ENCODE measurements at places on chromosomes 2 and 18. TPM values are rescaled to one million over a fixed set of nuclear protein-coding genes. Genes with fewer than 3 reads are reported as not detected.
A peak's percentile ranks its signal among the peaks of the same experiment; 100 is the strongest.

DNA sequence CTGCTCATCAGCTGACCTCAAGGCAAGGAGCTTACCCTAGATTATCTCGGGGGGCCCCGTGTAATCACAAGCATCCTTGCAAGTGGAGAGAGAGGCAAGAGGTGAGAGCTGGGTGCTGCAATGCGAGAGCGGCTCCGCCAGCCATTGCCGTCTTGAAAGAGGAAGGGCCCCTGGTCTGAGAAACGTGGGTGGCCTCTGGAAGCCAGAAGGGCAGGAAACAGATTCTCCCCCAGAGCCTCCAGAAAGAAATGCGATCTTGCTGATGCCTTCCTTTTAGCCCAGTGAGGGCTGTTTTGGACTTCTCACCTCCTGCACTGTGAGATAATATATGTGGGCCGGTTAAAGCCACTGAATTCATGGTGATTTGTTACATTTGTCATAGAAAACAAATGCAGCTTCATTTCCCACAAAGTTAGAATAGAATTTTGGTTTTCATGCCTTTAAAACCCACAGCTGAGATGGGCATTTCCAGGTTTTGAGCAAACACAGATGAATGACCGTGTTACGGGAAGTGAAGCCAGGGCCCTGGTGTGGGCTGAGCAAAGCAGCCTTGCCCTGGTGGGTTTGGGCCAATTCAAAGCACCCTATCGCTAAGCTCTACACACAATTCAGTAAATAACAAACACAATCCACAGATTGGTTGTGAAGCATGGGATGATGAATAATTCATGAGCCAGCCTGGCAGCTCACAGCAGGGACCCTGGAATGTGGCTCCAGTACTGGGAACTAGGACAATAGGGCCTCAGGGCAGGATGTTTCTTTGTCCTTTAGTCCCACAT lies 319.9 kb upstream of the HS6ST1 start:
- no peak for DNase-seq

GRCh38 chr2:141137122-141137693 lies 993.6 kb downstream of the LRP1B start:
- no peak for DNase-seq

DNA sequence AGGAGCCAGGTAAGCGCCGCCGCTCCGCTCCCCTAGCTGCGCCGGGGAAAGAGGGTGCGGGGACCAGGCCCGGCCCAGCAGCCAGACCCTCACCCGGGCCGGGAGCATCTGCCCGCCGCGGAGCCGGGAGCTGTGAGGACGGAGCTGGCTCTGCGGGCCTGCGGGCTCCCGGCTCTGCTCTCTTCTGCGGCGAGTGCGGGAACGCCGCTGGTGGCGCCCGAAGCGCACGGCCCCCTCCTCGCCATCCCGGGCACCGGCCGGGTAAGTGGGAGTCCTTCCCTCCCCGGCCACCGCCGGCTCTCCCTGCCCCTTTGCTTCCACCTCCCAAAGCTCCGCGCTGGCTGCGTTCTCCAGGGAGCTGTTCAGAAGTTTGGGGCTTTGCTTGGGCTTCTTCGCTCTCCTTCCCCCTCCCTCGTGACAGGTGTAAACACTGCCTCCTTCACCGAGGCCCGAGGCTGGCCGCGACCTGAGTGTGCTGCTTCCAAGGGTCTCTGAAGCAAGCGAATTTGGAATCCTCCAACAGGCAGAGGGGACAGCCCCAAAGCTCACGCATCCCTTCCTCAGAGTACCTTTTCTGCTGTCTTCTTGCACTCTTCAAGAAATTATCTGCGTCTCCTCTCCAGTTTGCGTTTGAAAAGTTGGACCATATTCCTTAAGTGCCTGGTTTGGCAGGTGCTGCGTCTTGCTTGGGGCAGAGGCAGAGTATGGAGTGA lies 632 bp downstream of the AFTPH start:
- no peak for DNase-seq

- no peak for DNase-seq
These were observed 314.4 kb downstream of the ALK start for GRCh38 chr2:29607038-29607420.

GRCh38 chr18:50724751-50725151 lies 95.1 kb downstream of the MRO start:
- no peak for DNase-seq

DNA sequence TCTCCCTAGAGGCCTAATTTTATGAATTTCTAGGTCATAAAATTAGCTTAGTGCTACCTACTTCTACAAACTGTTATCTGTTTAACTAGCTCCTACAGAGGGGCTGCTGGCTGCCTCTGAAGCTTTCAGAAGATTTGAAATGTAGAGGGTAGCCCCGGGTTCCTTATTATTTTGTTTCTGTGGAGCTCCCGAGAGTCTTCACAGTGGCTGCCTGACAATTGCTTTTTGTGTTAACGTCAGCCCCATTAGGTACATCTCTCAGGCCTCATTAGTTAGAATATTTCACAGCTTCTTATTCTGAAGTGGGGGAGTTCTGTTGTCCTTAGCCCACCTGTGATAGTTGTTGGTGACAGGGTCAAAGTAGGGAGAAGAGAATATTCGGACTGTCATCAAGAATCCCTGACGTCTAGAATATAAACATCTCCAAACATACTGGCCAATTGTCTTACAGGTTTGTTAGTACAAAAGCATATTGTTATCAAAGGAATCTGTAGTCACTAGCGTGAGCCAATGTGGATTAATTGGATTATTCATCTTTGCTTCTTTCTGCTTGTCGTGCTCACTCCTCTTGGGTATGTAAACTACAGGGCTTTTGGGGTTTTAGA lies 77.5 kb downstream of the DIS3L2 start:
- DNase-seq = no peak

DNA sequence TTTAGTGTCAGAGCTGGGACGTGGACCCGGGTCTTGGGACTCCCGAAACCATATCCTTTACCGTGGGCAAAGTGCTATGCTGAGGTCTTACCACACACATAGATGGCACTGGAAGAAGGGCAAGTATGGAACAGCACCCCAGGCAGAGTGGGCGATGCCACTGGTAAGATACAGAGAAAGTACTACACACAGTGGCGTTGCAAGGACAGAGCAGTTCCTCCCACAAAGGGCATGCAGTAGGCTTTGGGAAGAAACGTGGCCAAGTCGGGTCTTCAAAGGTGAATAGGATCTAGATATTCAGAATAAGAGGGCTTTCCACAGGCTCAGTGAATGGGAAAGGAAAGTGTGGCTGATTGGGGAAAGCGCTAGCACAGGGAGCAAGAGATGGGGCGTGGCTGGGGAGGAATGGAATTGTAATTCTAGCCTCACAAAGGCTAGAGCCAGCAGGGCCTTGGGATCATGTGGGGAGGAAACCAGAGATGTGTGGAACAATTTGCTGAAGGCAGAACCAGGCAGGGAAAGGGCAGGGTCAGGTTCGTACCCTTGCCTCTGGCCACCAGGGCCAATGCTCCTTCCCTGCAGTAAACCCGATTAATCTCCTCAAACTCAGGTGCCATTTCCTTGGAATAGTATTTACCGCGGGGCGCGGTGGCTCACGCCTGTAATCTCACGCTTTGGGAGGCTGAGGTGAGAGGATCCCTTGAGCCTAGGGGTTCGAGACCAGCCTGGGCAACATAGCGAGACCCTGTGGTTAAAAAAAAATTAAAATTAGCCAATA lies 36.0 kb downstream of the PCBP1 start:
- no peak for DNase-seq

SERPINB3 gene
- total RNA-seq = 0.21 TPM

GRCh38 chr2:60671966-60672365 lies 84.1 kb upstream of the PAPOLG start:
- DNase-seq = no peak

- peak; percentile 61 for DNase-seq
These were observed 8.1 kb upstream of the CCL20 start for GRCh38 chr2:227805578-227805977.

ATP8B1 gene
- total RNA-seq = 30.9 TPM

GRCh38 chr2:20635675-20636584 lies 15.0 kb downstream of the HS1BP3 start:
- DNase-seq = no peak

Measured in ascending aorta (tissue), 2 donors.